Stimulated activated CD4-positive, alpha-beta T cell treated with anti-CD3 and anti-CD28 coated beads, Interleukin-15, amount 100 ng/mL, for 1 hour (primary cell): ENCODE measurements at places on chromosomes 12 and 14.

- DNase-seq: no peak
These were observed 8.5 kb downstream of the WSB2 start for GRCh38 chr12:118052324-118053070.

- no peak for DNase-seq
These were observed 32.8 kb upstream of the TOMM20L start for GRCh38 chr14:58362798-58363412.

- no peak for DNase-seq
These were observed 209.8 kb upstream of the NUDT4 start for GRCh38 chr12:93167841-93168492.

- DNase-seq: no peak
These were observed 133.4 kb downstream of the KICS2 start for GRCh38 chr12:64088431-64089349.

GRCh38 chr12:52082988-52083637 is 3.6 kb downstream of the SMIM41 start:
- DNase-seq: peak; percentile 53

- DNase-seq: no peak
These were observed 8.5 kb upstream of the MYO1A start for GRCh38 chr12:57058454-57058853.

DNA sequence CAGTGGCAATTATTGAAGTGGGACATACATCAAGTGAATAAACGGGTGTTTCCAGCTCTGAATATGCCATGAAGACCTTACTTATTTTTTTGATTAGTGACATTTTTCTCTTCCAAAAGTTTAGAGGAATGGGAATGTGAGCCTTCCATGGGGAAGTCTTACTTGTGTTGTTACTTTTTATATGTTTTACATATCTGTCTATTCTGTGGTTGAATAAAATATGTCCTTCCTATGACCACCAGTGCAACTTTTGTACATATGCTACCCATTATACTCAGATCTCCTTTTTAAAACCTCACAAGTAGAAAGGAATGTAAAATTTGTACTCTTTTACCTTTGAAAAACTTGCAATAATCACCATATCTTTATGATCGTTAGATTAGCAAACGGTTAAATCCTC is 132.7 kb downstream of the MSRB3 start:
- DNase-seq: no peak

GRCh38 chr12:2391740-2392331 is 339.0 kb downstream of the CACNA1C start:
- no peak for DNase-seq

DNA sequence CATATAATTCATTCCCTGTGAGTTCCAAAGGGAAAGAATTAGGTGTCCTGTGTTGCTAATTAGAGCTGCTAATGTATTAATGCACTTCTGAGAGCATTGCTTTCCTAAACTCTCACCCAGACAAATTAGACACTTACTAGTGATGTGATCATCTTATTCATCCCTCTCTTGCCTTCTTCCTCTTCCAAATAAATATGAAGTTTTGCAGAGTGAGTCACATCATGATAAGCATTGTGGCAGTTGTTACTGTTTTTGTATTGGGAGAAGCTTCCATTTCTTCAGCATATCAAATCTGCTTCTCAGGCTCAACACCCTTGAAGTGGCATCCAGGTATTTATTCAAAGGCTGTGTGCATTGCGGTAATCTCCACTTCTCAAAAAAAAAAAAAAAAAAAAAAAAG is 37.3 kb upstream of the E2F7 start:
- no peak for DNase-seq
